Mammary epithelial cell (primary cell): ENCODE measurements at places on chromosomes 7 and 10.
A peak's percentile ranks its signal among the peaks of the same experiment; 100 is the strongest.

DNA sequence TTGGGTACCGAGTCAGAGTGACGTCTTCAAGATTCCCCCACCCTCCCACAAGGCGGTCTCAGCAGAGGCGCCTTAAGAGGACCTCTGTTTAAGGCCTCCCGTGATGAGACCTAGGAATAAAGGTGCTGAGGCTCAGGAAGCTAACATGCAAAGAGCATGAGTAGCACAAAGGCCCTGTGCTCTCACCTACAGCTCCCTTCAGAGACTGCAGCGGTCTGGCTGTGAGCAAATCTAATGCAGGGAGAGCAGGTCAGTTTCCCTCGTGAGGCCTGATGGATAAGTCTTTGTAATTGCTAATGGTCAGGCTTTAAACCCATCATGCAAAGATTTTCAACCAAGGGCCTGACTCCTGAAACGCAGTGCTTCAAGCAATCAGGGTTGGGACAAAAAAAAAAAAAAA is 909.3 kb upstream of the GHITM start:
- no peak for DNase-seq

GRCh38 chr10:124436191-124436638 is 13.6 kb downstream of the NKX1-2 start:
- peak; percentile 99 for DNase-seq

DNA sequence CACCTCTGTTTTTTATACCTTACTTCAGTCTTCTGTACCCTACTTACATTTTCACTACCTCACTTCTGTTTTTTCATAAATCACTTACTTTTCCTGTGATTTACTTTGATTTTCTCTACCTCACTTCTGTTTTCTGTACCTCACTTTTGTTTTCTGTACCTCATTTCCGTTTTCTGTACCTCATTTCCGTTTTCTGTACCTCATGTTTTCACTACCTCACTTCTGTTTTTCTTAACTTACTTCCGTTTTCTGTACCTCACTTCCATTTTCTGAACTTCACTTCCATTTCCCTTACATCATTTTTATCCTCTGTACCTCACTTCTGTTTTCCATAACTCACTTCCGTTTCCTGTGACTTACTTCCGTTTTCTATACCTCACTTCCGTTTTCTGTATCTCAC is 492.0 kb upstream of the AKR1E2 start:
- no peak for DNase-seq

GRCh38 chr10:113704637-113705343 is 25.1 kb downstream of the CASP7 start:
- peak; percentile 4 for DNase-seq

- no peak for DNase-seq
Measured at GRCh38 chr7:81260152-81260551, 341.3 kb upstream of the SEMA3C start.

- peak; percentile 78 for DNase-seq
Measured at GRCh38 chr7:55641273-55641691, 69.0 kb upstream of the VOPP1 start.

DNA sequence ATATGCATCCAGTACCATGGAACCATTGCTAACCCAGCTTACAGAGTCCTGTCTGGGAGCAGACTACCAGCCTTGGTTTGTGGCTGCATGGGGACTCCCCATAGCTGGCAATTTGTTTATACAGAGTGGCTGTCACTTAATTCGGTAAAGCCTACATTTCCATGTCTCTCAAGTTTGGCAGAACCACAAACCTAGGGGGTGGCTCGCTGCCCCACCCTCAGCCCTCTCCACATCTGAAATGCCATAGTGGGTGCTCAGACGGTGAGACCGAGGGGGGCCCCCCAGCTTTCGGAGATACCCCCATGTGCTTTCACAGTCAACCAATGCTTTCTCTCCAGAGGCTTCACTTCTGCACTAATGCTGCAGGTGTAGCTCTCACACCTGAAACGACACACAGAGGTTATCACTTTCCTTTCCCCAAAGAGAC is 75.5 kb upstream of the KAT6B start:
- no peak for DNase-seq

DNA sequence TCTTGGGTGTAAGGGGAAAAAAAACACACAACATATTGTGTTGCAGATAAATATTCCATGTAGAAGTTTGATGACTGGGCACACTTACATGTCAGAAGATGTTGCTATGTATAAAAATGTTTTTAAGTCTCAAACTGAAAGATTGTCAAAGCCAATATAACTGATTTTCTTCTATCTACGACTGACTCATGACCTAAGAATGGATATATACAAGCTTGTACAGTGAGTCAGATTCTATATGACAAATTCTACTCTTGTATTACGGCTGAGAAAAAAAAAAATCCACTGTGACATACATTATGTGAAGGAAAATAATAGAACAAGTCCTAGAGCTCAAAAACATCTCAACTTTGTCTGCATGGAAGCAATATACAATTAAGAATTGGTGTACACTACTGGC is 343.0 kb upstream of the PCDH15 start:
- DNase-seq = no peak

DNA sequence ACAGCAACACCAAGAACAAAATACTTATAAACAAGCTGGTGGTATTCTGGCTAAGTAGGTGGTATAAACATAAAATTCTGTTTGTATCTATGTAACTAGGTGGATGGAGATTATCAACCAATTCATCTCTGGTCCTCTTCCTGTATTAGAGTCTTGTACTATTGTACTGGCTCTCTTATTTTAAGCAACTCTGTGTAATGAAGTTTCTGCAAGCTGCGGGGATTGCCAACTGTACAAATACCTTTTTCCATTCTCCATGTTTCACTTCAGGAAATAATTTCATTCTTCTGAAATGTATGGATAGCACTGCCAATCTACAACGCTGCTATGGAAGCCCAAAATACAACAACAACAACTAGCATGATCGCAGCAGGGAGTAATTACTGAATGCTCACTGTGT is 44.8 kb downstream of the JAZF1 start:
- DNase-seq = no peak

DNA sequence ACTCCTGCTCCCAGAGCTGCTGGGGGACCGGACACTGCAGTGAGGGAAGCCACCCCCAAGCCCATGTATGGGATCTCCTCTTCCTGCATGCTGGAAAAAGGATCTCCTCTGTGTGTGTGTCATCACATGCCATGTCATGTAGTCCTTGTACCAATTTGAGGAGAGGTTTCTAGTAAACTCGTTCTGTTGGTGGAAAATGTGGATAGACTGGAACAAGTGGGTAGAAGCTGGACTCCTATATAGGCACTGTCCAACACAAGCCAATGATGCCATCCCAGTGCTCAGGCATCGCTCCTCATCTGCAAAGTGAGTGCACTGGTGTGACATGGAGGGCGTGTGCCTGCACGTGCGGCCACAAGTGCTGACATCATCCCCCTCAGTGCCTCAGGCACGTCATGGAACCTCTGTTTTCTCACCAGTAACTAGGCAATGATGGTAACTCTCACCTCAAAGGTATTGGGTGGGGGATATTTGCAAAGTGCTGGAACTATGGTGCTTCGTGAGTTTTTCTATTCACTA is 19.3 kb downstream of the MYO1G start:
- peak; percentile 71 for DNase-seq

DNA sequence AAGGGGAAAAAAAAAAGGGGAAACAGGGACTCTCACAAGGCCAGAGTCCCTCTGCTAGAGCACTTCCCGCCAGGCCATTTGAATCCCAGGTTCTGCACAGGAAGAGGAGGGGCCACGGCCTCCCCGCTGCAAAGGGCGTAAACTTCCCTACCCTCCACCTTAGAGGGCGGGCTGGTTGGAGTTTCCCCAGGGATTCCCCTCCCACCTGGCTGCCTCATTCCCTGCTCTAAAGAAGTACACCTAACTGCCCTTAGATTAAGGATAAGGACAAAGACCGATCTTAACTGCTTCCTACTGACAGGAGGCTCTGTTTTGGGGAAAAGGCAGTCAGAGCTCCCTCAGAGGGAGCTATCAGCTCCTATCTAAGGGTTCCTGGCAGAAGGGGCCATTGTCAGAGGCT is 102.0 kb upstream of the ARMC3 start:
- DNase-seq = no peak

- no peak for DNase-seq
Measured at GRCh38 chr7:7524121-7524520, 11.6 kb downstream of the COL28A1 start.

DNA sequence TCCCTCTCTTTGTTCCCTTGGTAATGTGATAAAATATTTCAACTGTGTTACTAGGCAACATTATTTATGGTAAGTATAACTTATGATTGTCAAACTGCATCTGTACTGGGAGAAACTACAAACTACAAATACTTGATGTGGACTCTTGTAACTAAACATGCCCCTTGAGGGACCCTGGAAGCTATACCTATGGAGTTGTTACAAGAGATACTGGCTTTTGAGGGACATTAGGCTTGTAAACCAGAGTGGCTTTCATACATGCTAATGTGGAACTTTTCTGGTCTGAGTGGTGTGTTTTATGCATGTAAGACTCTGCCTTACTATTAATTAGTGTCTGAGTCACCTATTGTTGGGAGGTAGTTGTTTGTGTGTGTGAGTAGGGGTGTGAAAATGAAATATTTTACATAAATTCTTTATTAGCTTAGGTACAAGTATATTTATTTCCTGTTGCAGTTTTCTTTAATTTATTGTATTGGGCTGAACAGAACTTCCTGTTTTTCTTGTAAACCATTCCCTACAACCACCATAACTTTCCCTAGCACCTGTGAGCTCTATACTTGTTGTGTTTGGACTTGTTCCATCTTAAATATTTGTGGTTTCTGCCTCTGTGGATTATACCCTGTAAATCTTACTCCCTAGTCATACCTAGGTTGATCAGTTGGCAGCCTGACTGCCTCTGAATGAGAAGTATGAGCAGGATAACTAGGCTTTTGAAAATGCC is 49.8 kb downstream of the STK31 start:
- DNase-seq = peak; percentile 85

- no peak for DNase-seq
Measured at GRCh38 chr7:727104-727805, at the start of gene PRKAR1B. Gene PRKAR1B, minus strand, starts transcription at chr7:727281. Its CDS starts 15,776 bp downstream, at chr7:711505.

DNA sequence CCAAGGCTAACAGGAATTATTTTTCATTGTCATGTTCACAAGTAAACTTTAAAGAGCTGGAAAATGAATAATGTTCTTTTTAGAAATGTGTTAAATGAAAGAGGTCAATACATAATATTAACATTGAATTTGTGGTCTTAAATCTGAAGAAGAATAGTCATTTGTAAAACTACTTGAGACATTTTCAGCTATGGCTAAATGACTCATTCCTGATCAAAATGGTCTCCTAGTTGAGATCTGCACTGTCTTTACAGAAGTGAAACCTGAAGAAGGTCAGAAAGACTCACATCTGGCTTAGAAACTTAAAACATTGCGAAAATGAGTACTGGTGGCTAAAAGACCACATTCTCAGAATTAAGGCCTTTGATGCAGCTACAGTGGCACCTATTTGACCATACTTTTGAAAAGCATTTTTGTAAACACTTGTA is 5.9 kb downstream of the PIK3CG start:
- DNase-seq = no peak
